Dermis blood vessel endothelial cell (primary cell): ENCODE measurements at places on chromosomes 7 and 10.

DNA sequence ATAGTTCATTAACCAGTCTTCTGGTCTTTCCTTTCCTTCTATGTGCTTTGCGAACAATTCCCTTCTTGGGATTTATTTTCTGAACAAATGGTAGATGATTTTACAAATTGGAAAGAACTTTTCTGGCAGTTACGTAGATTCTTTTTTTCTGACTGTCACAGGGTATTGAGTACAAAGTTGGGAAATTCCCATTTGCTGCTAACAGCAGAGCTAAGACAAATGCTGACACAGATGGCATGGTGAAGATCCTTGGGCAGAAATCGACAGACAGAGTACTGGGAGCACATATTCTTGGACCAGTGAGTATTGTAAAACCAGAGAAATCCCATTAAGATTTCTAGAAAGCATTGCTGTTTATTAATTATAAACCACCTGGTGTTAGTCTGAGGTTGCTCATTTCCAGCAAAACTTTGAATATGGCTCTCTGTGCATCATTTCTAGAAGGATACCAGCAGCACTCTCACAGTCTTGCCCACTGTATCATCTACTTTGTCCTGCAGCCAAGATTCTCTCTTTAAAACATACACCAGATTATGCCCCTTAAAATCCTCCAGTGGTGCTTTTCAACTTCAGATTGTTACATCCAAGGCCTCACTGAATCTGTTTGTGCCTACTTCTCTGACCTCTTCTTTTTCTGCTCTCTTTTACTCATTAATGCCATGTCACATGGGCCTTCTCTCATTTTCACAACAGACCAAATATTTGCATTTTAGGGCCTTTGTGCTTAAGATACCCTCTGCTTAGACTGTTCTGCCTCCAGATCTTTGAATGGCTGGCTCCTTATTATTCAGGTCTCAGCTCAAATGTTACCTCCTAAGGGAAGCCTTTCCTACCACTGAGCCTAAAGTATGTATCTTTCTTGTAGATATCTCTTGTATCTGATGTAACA, 27.0 kb downstream of the DLD start:
- DNase-seq, result no peak

DNA sequence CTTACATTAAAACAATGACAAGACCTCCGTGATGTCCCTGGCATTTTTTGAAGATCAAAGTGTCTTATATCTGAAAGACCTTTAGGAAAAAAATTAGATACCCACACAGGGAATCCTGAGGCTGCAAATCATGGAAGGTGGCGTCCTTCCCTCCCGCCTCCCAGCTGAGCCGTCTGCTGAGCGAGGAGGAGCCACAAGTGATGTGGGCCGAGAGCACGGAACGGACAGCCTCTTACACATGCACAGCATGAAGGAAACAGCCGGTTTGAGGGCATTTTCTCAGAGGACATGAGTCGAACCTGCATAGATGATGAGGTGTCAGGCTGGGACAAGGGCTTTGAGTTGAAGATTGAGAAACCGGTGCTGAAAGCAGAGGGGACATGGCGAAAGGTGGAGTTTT, 163.3 kb downstream of the ADARB2 start:
- no peak for DNase-seq

DNA sequence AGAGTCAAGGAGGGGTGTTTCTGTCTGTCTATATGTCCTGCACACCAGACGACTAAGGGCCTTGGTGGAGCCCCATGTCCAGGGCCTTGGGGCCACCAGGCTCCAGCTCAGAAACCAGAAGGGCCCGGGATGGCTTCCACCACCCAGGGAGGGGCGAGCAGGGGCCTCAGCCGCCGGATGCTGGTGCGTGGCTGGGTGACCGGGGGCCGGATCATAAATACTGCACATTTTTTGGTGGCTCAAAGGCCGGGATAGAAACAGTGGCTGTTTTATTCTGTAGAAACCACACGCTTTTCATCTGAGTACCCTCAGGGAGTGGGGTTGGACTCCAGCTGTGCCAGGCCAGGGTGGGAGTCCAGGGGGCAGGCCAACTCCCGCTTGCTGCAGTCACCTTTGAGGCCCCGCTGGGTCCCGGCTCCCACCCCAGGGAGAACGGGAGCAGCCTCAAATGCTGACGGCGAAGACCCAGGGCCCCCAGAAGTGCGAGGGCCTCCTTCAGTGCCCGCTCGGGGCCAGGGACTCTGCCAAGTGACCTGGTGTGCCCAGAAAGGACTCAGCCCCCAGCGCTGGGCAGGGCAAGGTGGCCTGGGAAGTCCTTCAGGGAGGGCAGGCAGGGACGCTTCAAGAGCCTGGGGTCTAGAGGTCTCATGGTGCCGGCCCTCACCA, 28.2 kb downstream of the PDGFA start:
- DNase-seq, result no peak

DNA sequence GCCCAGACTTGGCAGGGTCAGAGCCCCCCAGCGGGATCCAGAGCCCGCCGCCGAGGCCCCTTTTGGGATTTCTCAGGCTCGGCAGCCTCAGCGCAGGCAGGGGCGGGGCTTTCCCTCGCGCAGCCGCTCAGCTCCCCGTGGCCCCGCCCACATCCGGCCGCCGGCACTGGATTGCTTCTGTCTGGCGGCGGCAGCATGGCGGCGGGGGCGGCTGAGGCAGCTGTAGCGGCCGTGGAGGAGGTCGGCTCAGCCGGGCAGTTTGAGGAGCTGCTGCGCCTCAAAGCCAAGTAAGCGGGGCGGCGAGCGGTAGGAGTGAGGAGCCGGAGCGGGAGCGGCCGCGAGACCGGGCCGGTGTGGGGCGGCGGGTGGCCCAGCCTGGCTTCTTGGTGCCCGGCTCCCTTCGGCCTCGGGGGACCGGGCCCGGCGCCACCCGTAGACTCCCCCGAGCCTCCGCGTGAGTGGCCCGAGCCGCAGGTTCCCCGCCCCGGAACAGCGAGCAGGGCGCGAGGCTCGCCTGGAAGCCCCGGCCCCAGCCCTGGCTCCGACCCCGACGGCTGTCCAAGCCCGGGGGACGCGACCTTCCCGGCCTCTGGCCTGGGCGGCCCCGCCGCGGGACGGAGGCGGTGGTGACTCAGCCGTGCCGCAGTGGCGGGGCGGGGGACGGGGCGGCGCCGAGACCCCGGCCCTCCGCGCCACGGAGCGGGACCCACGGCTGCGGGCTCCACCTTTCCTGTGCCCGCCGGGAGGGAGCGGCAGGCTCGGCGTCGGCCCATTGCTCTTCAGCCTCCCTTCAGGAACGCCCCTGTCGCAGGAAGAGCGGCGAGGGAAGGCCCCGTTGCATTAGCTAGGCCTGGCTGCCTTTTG, at the start of gene GLRX3:
Gene GLRX3 (plus strand): TSS at position 166 of the 864 bp plus-strand sequence. CDS start 30 bp downstream, at position 196.
- DNase-seq, result peak; percentile 90
